ENCODE measurements at places on chromosomes 7 and 10.

DNA sequence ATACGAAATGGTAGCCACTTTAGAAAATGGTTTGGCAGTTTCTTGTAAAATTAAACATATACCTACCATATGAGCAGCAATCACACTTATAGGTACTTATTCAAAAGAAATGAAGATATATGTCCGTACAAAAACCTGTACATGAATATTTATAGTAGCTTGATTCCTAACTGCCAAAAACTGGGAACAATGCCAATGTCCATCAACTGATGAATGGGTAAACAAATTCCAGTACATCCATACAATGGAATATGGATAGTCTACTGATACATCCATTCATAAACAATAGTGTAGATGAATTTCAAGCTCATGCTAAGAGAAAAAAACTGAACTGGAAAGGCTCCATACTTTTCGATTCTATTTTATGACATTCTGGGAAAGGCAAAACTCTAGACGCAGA lies 68.5 kb downstream of the AGK start:
- DNase-seq: no peak

- DNase-seq: no peak
Measured at GRCh38 chr7:124790645-124791044, 25.1 kb upstream of the GPR37 start.

GRCh38 chr7:29839302-29839701 lies 33.0 kb downstream of the WIPF3 start:
- no peak for DNase-seq

DNA sequence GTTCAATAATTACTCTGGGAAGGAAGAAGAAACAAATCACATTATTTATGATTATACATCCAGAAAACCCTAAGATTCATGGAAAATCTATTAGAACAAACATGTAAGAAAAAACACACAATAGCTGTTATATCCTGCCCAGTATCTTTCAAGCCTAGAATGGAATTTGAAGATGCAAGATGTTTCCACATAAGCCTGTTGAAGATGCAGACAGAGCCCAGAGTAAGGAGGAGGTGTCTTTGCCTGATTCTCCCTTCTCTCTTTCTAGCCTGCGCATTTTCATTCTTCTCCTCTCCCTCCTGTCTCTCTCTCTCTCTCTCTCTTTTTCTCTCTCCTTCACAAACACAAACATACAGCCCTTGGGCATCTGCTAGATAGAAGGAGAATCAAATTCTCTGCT lies 170.1 kb upstream of the INHBA start:
- DNase-seq: no peak

DNA sequence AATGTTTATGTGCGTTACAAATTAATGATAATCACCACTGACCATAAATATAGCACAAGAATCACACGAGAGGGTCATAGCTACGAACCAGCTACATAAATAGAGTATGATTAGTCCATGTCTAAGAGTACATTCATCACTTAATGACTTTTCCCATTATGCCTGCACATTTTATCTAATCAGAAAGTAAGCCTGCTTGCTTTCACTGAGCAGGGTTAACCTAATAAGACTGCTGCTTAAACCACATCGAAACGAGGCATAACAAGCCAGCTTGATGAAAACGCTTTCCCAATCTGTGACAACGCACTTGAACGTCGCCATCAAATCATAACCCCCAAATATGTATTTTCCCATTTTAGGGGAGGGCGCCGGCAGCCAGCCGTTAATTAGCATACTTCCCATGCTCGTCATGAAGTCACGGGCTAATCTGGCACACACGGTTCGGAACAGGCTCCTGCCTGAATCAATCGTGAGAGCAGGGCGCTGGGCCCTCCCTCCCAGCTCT lies 71.5 kb downstream of the EBF3 start:
- no peak for DNase-seq

DNA sequence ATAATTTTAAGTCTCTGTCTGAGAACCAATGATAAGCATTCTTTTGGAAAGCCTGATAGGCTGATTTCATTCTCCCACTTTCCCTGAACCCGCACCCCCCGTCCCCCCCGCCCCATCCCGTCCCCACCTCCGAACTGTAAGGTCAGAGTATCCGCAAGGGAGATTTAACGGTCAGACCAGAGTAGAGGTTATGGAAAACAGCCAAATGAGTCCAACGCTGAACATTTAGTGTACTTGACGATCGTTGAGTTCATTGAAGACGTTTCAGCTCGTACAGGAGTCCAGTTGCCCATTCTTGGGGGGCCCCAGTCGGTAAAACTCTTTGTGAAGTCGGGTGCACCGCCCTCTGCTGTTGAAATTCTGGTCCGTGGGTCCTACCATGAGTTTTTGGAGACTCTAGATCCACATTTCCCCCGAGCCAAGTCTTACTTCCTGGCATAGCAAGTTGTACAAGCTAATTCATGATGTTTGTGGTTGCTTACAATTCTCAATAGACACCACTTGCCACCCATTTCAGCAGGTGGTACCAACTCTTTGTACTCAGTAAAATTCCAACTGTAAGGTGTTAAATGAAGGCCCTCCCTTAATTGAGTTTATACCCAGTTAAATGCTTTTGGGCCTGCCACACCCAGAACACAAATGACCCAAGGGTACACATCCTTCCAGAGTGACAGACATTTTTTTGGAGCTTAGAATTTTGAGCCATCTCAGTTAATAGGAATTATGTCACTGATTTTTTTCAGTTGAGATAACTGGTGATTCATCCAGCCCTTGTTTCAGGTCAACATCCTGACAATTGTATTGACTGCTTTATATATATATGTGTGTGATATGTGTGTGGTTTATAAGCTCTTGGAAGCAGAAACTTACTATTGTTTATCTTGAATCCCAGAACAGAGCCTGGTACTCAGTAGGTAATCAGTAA lies 1.2 kb downstream of the MARCHF5 start:
- DNase-seq: peak; percentile 5

- peak; percentile 25 for DNase-seq
Measured at GRCh38 chr10:75450644-75451640, 19.5 kb downstream of the LRMDA start.

GRCh38 chr7:39535720-39536119 lies 30.5 kb upstream of the YAE1 start:
- no peak for DNase-seq

DNA sequence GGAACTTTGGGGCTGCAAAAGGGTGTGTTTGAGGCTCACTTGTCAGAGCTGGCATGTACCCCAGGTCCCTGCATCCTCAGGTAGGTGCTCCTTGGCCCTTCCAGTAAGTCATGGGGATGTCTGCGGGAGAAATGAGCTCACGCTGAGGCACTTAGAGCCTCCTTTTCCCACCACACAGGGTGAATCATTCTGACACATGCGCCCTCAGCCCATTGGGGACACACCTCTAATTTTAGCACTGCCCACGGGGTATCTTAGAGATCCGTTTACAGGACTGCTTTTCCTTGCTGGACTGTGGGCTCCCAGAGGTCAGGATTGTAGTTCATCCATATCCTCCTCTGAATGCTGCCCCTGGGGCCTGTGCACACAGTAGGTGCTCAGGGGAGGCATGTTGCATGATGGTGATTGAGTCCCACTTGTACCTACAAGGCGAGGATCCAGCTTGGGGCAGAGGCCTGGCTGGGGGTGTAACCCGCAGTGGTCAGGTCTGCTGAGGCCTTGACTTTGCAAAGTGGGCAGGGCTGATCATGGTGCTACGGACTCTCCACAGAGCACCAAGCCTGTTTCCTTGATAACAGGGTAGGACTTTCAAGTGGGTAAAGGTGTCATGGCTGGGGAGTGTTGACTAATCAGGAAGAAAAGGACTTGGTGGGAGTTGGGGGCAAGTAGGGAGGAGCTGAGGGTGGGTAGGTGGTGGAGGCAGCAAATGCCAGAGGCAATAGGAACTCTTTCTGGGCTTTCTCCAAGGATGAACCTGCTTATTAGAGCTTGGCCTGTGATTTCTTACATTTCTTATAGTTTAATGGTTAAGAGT lies 5.8 kb downstream of the TSPAN15 start:
- no peak for DNase-seq

DNA sequence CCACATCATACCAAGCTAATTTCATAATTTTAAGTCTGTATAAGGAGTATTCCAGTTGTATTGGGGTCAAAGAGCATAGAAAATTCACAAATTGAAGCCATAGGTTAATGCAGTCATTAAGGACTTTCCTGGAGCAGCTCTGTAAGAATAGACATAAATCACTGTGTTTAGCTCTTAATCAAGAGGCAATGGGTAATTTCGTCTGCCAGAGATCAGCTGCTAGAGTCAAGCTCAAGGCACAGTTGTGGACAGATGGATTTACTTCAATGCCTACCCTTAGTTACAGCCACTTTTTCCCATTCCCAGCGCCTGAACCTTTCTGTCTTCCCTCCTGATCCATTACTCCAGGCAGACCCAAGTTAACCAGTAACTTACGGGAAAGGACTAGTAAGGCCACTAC lies 40.6 kb upstream of the AGBL3 start:
- no peak for DNase-seq

GRCh38 chr10:51397695-51398094 lies 301.7 kb downstream of the CSTF2T start:
- DNase-seq: no peak

DNA sequence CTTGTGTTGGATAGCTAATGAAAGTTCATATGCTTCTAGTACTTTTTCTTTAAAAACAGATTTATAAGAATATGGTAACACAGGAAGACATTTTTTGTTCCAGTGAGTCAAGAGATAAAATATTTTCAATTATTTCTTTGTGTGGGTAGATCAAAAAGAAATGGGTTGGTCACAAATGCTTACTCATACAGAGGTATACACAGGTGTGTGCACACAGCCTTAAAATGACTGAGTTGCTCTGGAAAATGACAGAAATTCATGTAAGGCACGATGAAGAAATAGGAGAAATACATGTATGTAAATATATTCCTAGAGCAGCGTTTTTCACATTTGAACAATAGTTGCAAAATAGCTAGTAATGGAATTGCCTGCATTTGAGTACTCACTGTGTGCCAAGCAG lies 66.0 kb downstream of the ST7 start:
- no peak for DNase-seq

DNA sequence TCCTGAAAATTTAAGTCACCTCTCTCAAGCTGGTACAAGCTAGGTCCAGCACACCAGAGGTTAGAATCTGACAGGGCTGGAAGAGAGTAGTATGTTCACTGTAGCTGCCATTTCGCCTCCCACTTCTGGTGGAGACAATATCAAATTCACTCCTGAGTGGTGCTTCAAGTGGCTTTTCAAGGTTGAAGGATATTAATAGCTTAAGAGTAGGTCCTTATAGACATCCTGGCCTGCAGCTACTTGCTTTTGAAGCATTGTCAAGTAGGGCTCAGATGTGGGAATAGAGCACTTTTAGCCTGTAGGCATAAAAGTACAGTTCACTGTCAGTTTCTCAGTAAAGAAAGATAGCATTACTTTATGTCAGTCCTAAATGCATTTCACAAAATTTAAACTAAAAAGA lies 270.5 kb upstream of the PLPP4 start:
- DNase-seq: no peak

DNA sequence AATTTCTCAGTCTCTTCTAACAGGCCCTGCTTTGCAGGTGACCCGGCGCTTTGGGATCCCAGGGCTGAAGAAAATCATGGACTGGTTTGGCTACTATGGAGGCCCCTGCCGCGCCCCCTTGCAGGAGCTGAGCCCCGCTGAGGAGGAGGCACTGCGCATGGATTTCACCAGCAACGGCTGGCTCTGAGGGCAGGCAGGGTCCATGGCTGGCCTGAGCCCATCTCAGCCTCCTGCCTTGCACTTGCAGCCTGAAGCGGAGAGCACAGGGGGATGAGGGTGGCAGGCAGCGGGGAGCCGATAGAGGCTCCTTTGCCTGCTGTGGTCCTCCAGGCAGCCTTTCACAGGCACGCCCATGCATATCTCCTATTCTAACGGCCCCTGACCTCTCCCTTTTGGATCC lies 21.8 kb downstream of the MORN4 start:
- no peak for DNase-seq

DNA sequence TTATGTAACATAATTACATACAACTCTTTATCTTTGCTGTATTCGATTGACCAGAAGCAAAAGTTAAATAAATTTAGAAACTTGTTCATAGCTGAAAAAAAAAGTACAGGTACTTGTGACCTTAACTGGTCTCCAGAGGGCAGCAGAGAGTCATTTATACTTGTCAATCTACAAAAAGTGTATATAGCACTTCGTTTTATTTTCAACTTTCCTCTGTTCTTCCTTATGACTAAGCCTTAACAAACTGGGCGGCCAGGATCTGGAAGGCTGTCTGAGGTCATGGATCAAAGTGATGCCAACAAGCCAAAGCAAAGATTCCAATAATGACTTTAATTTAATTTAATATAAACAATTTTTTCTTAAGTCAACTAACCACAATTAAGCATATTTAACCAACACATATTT lies 29.8 kb downstream of the C10orf67 start:
- peak; percentile 15 for DNase-seq

GRCh38 chr7:3282457-3282856 lies 18.6 kb upstream of the SDK1 start:
- no peak for DNase-seq

GRCh38 chr7:53947732-53948131 lies 594.4 kb upstream of the VSTM2A start:
- no peak for DNase-seq

- DNase-seq: no peak
Measured at GRCh38 chr10:739403-739802, 49.9 kb upstream of the DIP2C start.

- no peak for DNase-seq
Measured at GRCh38 chr10:93346108-93346507, 136.0 kb downstream of the MYOF start.

DNA sequence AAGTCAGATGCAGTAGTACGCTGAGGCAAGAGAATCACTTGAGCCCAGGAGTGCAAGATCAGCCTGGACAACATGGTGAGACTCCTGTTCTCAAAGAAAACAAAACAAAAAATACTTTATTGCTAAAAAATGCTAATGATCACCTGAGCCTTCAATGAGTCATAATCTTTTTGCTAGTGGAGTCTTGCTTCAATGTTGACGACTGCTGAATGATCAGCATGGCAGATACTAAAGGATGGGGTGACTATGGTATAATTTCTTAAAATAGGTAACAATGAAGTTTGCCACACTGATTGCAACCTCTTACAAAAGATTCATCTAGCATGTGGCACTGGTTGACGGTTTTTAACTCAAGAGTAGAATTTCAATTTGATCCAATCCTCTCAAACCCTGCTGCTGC lies 22.3 kb downstream of the NANOS1 start:
- DNase-seq: no peak

DNA sequence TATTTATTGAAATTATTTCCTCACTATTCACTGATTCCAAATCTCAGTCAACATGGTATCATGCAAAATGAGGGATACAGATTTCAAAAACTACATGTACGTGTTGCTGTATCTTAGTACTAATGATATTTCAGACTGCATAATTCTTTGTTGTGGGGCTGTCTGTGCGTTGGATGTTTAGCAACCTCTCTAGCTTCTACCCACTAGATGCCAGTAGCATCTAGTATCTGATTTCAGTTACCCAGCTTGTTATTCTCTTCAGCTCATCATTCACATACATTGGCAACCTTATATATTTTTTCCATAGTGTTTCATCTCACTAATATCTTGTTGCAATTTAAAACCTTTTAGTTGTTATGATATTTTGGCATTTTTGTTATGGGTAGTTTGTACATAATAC lies 22.5 kb upstream of the WASL start:
- no peak for DNase-seq

GRCh38 chr10:48400129-48400849 lies 93.8 kb downstream of the MAPK8 start:
- DNase-seq: no peak

Measured in NCI-H774 (cell line).